ENCODE measurements at places on chromosomes 16 and 17. TPM values are rescaled to one million over a fixed set of nuclear protein-coding genes. Genes with fewer than 3 reads are reported as not detected.

The MT1F gene
- total RNA-seq, result not detected

The CHD9NB gene
- under 0.01 TPM for total RNA-seq

The TK1 gene
- 278 TPM for total RNA-seq

The CCL2 gene
- total RNA-seq, result 4.2 TPM

The RAB37 gene
- total RNA-seq, result 0.67 TPM

The ABCC3 gene
- 5.6 TPM for total RNA-seq

The MYCBPAP gene
- total RNA-seq, result 1.2 TPM

The WNK4 gene
- 1.7 TPM for total RNA-seq

The CYLD gene
- 8.5 TPM for total RNA-seq

The YWHAE gene
- total RNA-seq, result 1,104 TPM

The CCL7 gene
- not detected for total RNA-seq

The ZSCAN10 gene
- total RNA-seq, result not detected

The KCNJ2 gene
- total RNA-seq, result 1.0 TPM

The DOC2B gene
- not detected for total RNA-seq

The KLHL10 gene
- total RNA-seq, result 0.17 TPM

The MT1E gene
- 213 TPM for total RNA-seq

The QRICH2 gene
- total RNA-seq, result 0.59 TPM

The GALR2 gene
- 0.17 TPM for total RNA-seq

The PYY gene
- 0.45 TPM for total RNA-seq

The SRL gene
- total RNA-seq, result not detected

The AIPL1 gene
- not detected for total RNA-seq

The ESRP2 gene
- 0.30 TPM for total RNA-seq

The ITGAD gene
- not detected for total RNA-seq

The CCDC154 gene
- under 0.01 TPM for total RNA-seq

The DLX4 gene
- not detected for total RNA-seq

The PIRT gene
- not detected for total RNA-seq

The CIITA gene
- under 0.01 TPM for total RNA-seq
